ENCODE measurements at places on chromosomes 7 and 10. TPM values are rescaled to one million over a fixed set of nuclear protein-coding genes. Genes with fewer than 3 reads are reported as not detected.

UPP1 gene
- 11.1 TPM for total RNA-seq

SEMA3D gene
- 7.5 TPM for total RNA-seq

NRAP gene
- not detected for total RNA-seq

CRTAC1 gene
- 4.7 TPM for total RNA-seq

SPDYE2B gene
- total RNA-seq = not detected

FEZF1 gene
- not detected for total RNA-seq

LRIT1 gene
- total RNA-seq = not detected

HTR5A gene
- not detected for total RNA-seq

TRIP6 gene
- total RNA-seq = 62.8 TPM

ANKRD2 gene
- not detected for total RNA-seq

SPDYE5 gene
- not detected for total RNA-seq

C10orf143 gene
- 6.6 TPM for total RNA-seq

Data from breast epithelium (tissue), 4 donors.